Cortex of kidney (tissue), 1 donor: ENCODE measurements at places on chromosomes 5 and 9.

GRCh38 chr5:141825791-141826560 lies 52.2 kb downstream of the PCDH1 start:
- no peak for DNase-seq

- no peak for DNase-seq
These were observed 307.6 kb downstream of the CWC27 start for GRCh38 chr5:65076251-65076869.

GRCh38 chr5:84057211-84057610 lies 327.5 kb downstream of the EDIL3 start:
- DNase-seq, result no peak

DNA sequence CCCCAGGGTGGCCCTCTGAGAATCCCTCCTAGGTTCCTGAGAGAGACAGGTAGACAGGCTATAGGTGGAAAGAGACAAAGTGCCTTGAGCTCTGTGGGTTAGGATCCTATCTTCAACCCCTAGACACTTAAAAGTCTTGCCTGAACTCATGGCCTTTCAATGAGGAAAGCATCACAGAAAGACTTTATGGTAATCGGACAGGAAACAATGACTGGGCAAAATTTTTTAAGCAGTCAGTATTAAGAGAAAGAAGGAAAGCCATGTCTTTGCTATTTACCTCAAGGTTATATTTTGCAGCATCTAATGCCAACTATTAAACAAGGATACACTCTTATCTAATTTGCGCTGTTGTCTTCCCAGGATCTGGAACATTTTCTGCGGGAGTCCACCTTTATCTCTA lies 93.2 kb downstream of the PCSK1 start:
- DNase-seq, result no peak

DNA sequence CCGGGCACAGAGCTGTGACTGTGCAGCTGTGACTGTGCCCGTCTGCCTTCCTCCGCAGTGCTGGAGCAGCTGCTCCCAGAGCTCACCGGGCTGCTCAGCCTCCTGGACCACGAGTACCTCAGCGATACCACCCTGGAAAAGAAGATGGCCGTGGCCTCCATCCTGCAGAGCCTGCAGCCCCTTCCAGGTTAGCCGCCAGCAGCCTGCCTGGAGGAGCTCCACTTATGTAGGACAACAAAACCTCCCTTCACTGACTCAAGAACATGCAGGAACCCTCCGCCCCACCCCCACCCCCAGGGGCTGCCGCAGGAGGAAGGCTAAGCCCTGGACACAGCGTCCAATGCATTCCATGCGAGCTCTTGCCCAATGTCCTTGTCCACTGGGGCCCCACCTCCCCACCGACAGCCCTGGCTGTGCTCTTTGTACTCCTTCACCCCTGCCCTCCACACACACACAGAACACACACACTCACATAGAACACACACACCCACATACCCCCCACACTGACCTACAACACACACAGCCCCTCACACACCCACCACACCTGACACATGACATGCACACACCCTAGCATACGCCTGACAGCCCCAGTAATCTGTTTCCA lies 27.9 kb downstream of the AFAP1L1 start:
- DNase-seq, result no peak
